ENCODE measurements at places on chromosomes 12 and 14.
A peak's percentile ranks its signal among the peaks of the same experiment; 100 is the strongest.

GRCh38 chr14:92863286-92864080, 59.5 kb upstream of the CHGA start:
- peak; percentile 71 for DNase-seq

DNA sequence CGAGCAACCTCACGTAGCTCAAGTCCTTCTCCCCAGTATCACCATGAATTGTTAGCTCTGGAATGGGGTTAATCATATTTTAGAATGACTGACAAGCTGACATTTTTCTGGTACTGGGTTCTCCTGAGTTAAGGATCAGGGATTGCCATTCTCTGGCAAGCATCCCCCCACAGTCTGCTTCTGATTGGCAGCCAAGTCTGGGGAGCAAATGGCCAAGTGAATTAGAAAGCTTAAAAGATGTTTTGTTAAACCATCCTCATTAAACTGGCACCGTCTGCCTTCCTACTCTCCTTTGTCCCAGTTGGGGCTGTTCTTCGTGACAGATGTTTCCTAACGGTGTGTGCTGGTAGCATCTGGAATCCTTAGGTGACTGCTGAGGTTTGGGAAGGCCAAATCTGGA, 17.2 kb upstream of the CISTR start:
- DNase-seq = no peak

DNA sequence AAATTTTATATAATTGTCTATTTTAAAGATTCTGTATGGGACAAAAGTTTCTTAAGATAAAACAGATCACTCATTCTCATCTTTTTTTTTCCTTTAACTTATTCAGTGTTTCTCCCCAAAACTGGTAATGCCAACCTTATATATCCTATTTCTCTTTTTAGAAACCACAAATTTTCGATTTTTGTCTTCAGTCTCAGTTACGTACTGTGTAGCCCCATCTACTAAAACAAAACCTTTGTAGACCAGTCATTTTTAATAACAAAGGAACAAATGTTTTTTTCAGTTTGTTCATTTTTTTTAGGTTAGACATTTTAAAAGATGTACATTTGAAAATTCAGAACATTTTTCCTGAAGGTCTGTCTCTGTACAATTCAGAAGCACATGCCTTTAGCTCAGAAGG, 18.2 kb downstream of the PNMA1 start:
- DNase-seq = no peak

DNA sequence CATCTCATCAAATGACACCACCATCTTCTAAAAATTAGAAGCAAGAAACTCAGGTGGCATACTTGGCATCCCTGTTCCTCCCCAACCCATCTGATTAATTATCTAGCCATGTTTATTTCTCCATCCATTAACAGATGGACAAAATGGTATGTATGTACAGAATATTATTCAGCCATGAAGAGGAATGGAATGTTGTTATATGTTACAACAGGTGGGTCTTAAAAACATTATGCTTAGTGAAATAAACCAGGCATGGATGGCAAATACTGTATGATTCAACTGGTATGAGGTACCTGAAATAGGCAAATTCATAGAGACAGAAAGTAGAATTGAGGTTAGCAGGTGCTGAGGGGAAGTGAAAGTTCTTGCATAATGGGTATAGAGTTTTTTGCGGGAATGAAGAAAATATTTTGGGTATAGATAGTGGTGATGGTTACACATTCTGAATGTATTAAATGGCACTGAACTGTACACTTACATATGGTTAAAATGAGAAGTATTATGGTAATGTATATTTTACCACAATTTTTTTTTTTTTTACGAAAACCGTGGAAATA, 17.5 kb downstream of the YY1 start:
- DNase-seq = no peak

DNA sequence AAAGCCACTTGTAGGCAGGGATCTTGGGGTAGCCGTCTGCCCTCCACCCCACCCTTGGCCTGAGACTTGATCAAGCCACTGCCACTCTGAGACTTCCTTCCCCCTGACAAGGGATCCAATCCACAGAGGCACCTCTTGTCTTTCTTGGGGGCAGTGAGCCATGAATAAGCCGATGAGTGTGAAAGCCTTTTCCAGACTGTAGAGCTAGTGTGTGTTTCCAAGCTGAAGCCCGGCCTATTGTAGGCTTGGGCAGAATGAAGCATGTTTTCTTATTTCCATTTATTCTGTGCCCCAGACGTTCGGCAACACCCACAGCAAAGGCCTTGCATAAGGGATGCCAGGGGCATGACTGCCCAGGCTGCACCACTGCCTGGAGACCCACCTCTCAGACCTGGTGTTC, 991.6 kb downstream of the BCL11B start:
- no peak for DNase-seq

DNA sequence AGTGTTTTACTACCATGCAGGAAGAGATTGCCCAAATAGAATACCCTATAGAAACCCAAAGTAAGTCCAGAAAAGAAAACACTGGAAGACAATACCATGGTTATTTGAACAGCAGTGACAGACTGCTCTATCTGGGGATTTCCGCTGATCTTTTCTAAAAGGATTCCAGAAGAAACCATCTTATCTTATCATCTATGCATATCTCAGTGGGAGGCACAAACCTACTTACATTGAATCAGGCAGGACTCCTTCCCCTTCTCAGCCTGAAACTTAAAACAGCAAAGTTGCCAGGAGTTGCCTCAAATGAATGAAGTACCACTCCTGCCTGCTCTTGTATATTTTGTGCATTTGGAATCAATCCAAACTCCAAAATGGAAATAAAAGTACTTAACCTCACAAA, 56.7 kb upstream of the NR2C1 start:
- DNase-seq = no peak

GRCh38 chr12:108304633-108305032, 34.5 kb downstream of the CMKLR1 start:
- no peak for DNase-seq

DNA sequence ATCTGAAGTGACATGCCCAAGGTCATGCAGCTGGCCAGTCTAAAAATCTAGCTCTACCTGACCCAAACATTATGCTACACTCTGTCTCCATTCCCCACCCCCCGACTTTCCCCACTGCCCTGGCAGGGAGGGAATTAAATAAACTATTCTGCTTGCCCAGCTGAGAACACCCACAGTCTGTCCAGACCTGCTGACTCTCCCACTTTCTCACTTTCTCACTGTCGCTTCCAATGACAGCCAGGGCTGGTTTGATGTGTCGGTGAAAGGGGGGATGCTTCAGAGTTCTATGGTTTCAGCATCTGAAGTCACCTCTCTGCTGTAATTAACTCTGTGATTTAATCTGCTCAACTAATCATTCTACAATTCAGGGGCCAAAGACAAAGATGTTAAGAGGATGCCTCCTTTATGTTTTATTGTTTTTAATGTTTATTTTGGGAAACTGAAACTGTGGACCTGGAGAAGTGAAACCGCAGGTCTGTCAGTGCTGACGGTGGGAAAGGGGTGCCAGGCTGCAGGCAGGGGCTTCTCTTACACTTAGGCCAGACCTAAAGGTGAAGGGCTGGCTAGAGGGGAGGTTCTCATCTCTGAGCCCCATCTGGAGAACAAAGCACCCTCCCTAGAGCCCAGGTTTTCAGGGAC, 8.1 kb upstream of the MSI1 start:
- DNase-seq = no peak

DNA sequence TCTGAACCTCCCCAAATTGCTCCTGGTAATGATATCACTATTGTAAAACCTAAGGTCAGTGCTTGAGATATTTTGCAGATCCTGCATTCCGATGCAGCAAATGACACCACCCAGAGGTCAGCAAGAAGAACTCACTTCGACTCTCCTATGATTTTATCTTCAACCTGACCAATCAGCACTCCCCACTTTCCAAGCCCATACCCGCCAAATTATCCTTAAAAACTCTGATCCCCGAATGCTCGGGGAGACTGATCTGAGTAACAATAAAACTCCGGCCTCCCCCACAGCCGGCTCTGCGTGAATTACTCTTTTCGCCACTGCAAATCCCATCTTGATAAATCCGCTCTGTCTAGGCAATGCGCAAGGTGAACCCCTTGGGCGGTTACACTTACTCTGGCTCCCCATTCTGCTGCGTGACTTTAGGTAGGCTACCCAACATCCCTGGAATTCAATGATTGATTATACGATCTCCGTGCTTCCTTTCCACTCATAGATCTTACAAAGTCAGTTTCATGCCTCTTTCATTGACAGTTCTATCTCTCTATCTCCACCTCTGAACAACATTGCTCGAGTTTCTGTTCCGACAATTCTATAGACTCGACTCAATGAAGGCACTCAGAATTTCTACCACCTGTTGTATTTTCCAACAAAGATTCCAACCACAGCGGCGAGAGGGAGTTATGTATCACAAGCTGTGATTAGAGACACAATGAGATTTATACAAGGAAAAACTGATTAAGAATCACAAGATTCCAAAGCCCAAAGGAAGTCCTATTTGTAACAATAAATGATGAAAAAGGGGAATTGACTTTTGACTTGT, 939 bp downstream of the NPC2 start:
- no peak for DNase-seq

- DNase-seq = no peak
These were observed 56.3 kb upstream of the DAAM1 start for GRCh38 chr14:59131938-59132795.

DNA sequence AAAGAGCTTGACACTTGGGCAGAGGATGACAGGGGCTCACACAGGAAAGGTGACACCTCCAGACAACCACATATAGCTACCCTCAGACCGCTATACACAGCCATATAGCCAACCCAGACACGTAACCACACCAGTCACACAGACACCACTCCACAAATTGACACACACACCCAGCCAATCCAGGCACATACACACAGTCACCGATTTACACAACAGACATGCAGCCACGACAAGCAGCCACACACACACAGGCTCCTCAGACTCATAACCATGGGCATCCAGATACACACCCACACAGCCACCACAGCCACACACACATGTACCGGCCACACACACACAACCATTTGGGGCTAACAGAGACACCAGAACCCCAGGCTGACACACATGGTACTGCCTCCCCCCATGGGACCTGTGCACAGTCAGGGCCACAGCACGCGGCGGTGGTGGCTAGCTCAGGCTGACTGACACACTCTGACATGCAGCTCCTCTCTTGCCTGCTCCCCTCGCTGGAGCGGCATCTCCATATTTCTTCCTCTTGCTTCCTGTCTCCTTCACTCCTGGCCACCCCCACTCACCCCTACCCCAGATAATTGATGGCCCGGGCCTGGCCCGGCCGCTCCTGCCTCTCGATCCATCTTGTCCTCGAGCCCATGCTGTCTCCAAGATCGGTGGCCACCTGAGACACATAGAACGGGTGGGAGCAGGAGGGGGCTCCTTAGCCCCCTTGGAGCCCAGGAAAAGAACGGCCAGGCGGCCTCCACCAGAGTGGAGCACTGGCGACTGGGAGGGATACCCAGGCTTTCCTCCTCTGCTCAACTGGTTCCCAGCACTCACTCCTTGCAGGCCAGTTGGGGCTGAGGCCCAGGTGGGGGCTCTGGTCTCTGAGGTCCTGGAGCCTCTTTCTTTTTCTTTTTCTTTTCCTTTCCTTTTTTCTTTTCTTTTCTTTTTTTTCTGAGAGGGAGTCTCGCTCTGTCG, 6.0 kb upstream of the SHMT2 start:
- DNase-seq = no peak

- DNase-seq = no peak
These were observed 23.3 kb upstream of the NUDT14 start for GRCh38 chr14:105204206-105204930.

GRCh38 chr12:31041033-31041564, 32.6 kb upstream of the DDX11 start:
- no peak for DNase-seq

- DNase-seq = no peak
These were observed 323.3 kb downstream of the CCER1 start for GRCh38 chr12:90631591-90632212.

- DNase-seq = no peak
These were observed 69.2 kb downstream of the SLC6A12 start for GRCh38 chr12:144650-145284.

- no peak for DNase-seq
These were observed 87.3 kb downstream of the TMX1 start for GRCh38 chr14:51327376-51327775.
